Activated CD8-positive, alpha-beta memory T cell treated with anti-CD3 and anti-CD28 coated beads for 1 hour (primary cell): ENCODE measurements at places on chromosomes 3 and 15.
A peak's percentile ranks its signal among the peaks of the same experiment; 100 is the strongest.

GRCh38 chr3:117218641-117219048, 509.1 kb downstream of the TUSC7 start:
- no peak for DNase-seq

DNA sequence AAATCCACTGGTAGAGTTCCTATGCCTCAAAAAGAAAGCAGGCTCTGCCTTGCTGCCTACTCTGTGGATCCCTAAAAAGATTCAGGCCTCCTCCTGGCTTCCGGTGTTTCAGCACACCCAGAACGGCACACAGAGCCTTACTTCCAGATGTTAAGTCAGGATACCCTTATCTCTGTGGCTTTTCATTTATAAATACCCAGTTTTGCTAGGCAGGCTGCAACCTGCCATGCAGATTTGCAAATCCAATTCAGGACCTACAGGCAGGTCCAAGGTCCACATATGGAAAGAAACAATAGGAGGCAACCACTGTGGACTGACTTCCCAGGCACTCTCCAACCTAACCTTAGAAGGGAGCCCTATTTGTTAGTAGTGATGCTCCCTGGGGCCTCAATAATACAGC, 30.7 kb downstream of the EFL1 start:
- DNase-seq: no peak

- no peak for DNase-seq
Measured at GRCh38 chr3:134377896-134378295, 3.6 kb upstream of the AMOTL2 start.

DNA sequence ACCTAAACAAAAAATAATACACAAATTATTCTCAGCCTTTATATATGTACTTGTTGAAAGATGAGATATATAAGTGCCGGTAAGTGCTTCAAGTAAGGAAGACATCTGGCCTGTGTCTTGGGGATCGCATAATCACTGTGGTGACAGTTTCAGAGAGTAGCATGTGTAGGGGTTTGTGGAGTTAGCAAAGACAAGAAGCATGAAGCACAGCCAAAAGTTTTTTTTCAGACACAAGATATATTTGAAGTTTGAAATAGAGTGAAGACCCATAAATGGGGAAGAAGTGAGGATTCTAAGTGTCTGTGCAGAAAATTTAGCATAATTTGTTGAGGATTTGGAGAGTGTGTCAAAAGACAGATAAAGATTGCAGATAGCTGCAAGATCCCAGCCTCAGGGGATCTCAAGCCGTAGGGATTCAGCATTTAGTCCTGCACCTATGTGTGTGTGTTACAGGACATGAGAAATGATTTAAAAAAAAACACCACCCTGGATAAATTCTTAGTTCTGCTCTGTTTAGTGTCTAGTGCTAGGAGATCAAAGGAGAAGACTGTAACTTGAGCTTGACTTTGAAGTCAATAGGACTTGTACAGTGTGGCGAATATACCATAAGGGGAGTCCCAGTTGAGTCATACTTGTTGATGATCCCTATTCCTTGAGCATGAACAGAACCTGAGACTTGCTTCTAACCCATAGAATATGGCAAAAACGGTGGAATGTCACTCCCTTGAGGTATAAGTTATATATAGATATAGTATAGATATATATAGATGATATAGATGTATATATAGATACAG, 123.9 kb upstream of the GRM7 start:
- no peak for DNase-seq

- no peak for DNase-seq
Measured at GRCh38 chr3:44883999-44884431, 9.6 kb downstream of the TGM4 start.

GRCh38 chr15:77633134-77633912, 611 bp upstream of the LINGO1 start:
- DNase-seq: peak; percentile 37

GRCh38 chr15:79160211-79160610, 69.6 kb upstream of the RASGRF1 start:
- no peak for DNase-seq

DNA sequence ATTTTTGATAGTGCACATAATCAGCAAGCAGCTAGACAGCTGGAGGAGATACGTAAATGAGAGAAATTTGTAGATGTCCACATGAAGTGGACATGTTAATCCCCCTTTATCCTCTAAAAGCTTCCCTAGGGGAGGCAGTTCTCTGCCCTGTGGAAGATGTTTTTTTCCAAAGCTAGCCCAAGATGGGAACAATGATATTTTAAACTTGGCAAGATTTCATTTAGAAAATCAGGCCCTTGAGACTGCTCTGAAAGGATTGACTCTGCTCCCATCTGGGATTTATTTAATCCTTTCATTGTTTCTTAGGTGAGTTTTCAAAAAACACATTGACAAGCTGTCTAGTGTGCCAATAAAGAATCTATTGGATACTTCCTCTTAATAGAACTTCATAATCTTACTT, 92.0 kb downstream of the SYNPR start:
- no peak for DNase-seq

- no peak for DNase-seq
Measured at GRCh38 chr3:20488151-20488550, 302.1 kb upstream of the SGO1 start.

DNA sequence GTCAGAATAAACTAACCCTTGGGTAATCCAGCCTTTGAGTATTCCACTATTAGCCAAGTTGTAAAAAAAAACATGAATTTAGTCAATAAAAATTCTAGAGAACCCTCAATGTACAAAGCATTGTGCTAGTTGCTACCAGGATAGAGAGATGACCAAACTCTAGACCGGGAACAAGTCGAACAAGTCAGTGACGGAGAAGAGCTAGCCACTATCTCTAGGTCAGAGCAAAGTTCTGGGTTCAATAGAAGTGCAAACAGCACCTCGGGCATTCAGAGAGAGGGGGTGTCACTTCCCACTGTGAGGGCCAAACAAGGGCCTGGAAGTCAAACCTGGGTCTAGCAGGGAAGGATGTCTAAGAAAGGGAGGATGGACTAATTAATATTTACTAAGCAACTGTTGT, 2.3 kb upstream of the ADCY5 start:
- no peak for DNase-seq

GRCh38 chr3:32366638-32367397, 24.8 kb upstream of the CMTM7 start:
- DNase-seq: no peak

GRCh38 chr3:134652886-134653630, 2.2 kb upstream of the KY start:
- DNase-seq: no peak

- no peak for DNase-seq
Measured at GRCh38 chr15:49313650-49314049, 109.4 kb upstream of the FGF7 start.

GRCh38 chr15:48384616-48385015, 53.4 kb downstream of the DUT start:
- DNase-seq: no peak

- no peak for DNase-seq
Measured at GRCh38 chr3:95120921-95121320, 1058.1 kb downstream of the NSUN3 start.

GRCh38 chr3:13143381-13144004, 70.3 kb upstream of the IQSEC1 start:
- no peak for DNase-seq

GRCh38 chr3:13708301-13708700, 159.4 kb downstream of the FBLN2 start:
- DNase-seq: no peak

GRCh38 chr3:149128821-149129220, 617 bp upstream of the HPS3 start:
- no peak for DNase-seq

DNA sequence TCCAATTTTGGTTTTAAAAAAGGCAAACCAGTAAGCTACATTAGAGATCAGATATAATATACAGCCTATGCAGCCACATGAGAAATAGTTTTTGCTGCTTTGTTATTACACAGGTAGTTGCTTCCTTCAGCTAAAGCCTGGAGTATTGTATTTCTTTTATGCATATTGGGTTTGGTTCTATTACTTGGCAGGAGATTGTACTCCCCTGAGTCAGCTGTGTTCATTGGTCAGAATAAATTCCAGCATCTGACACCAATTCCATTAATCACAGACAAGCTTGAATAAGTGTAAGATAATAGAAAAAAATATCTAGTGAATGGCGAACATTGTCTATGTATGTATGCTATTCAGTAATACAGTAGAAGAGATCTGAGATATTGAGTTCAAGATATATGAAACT, 26.1 kb upstream of the ZCWPW2 start:
- no peak for DNase-seq

GRCh38 chr3:30465454-30465853, 140.9 kb upstream of the TGFBR2 start:
- DNase-seq: no peak

- no peak for DNase-seq
Measured at GRCh38 chr3:105731686-105732085, 137.1 kb downstream of the CBLB start.

- DNase-seq: no peak
Measured at GRCh38 chr3:185112186-185112585, 40.7 kb downstream of the C3orf70 start.

DNA sequence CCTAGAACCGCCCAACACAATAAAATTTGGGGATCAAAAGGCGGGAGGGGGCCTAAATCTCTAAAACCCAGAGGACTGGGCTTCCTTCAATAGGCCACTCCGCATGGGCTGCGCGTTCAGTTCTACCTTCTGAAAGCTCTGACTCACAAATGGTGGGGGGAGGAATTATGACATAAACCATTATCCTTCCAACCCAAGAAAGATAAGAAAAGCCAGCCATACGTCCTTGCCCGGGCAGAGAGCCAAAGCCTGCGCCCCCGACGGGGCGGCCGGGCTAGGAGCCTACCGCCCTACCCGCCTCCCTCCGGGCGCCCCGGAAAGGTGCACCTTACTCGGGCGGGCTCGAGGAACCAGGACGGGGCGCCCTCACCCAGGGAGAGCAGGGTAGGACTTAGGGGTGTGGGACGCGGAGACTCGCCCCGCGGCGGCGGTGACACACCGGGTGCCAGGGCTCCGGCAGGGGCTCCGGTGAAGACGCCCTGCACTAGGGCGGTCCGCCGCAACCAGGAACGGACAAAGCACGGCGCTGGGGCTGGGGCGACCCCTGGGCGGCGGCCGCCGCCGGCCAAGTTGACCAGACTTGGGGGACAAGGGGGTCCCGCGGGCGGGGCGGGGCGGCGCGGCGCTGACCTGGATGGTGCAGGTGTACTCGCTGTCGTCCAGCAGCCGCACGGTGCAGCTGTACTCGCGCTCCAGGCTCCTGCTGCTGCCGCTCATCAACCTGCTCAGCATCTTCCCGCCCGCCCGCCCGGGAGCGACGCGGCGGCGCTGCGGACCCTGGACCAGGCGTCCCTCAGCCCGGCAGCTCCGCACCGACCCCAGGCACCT, 534 bp downstream of the FRMD5 start:
- peak; percentile 8 for DNase-seq

GRCh38 chr3:84265768-84266167, 693.0 kb upstream of the CADM2 start:
- DNase-seq: no peak

GRCh38 chr15:65762914-65763787, 28.9 kb downstream of the DENND4A start:
- DNase-seq: no peak

DNA sequence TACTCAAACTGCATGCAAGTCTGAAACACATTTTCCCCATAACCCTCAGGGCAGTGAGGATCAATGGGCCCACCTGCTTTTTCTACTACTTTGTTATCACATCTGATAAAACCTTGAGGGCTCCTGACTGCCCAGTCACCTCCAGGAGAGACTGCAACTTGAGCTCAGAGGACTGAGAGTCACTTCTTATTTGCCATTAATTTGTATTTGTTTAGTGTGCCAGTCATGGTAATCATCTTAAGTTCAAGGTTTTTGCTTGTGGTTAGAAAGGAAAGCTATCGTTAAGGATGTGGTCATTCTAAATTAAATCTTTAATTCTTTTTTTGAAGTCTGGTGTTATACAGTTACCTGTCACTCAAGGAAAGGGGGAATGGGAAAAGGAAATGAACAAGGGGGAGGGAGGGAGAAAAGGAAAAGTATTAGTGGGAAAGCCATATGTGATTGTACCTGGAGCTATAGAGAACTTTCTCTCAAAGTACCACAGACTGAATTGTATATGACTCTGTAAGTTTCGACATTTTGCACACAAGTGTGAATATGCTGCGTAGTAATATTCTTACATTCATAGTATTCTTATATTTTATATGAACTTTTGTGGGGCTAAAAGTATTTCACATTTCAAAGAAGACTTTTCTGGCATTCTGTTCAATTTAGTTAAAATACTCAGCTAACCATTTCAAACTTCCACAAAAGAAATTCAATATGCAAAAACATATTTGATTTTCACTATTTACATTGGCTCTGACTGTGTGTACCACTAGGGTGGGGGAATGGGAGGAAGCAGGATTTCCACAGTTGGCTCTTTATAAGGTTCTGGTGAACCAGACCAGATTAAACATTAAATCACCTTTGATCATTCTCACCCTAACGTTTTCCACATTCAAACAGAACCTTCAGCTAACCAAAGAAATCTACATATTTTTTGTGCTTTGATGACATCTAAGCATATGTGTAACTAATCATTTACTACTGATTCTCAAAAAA, 166.5 kb upstream of the ATP11B start:
- no peak for DNase-seq

DNA sequence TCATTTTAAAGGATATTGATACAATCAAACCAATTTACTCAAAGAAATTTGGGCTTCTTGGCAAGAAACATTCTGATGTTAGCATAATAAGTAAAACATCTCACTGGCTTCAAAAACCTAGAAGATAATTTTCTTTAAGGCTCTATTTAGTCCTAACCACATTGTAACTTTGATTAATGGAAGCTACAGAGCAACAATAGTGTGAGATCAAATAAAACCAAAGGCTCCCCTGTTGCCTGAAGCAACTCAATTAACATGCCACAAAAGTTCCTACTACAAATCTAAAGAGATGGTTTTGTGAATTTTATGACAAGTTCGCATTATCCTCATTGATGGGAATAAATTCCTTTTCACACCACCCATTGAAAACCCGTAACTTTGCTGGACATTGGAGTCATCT, 5.9 kb downstream of the DPH6 start:
- no peak for DNase-seq

- no peak for DNase-seq
Measured at GRCh38 chr3:125061170-125061569, 5.4 kb upstream of the HEG1 start.

GRCh38 chr15:38843736-38844590, 279.3 kb upstream of the RASGRP1 start:
- no peak for DNase-seq

- DNase-seq: no peak
Measured at GRCh38 chr3:73143821-73144237, 82.4 kb downstream of the EBLN2 start.

DNA sequence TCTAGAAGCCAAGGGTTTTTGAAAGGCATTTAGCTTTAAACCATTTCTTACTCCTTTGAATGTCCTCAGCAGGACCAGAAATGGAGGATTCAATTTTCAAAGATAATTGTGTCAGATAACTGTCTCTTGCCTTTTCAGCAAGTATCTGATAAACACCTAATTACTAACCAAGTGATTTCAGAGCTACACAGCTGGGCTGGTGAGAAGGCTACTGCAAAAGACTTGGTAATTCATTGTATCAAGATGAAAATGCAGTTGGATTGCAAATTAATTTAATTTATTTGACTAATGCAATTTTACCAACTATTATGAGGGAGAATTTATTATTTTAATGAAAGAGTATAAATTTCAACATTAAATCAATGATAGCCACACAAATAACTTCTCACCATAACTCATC, 165.4 kb downstream of the ROBO1 start:
- DNase-seq: no peak

GRCh38 chr3:94063496-94064119, 747 bp downstream of the NSUN3 start:
- DNase-seq: no peak
